ENCODE measurements at places on chromosomes 6 and 20.

DNA sequence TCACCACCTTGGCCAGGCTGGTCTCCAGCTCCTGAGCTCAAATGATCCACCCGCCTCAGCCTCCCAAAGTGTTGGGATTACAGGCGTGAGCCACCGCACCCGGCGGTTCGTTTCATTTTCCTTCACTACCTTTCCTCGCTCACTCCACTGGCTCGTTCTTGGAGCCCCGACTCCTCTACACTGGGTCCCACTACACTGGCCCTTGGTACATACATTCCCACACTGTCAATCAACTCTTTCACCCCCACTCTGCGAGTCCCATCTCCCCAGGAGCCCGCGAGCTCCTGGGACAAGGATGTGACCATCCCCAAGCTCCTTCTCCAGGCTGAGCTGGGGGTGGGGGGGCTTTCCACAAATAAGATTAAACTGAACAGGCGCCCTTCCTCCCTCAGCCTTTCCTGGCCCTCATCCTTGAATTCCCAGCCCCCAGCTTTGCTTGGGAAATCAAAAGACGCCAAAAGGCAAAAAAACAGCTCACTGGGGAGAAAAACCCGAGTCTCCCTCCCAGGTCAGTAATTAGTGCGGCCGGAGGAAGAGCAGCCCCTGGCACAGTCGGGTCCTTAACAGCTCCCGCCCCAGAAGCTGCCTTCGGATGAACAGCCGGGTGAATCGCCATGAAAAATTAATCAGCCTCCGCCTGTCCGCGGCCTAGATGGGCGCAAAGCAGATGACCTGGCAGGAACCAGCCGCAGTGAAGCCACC is 42.8 kb upstream of the LY86 start:
- DNase-seq, result no peak

DNA sequence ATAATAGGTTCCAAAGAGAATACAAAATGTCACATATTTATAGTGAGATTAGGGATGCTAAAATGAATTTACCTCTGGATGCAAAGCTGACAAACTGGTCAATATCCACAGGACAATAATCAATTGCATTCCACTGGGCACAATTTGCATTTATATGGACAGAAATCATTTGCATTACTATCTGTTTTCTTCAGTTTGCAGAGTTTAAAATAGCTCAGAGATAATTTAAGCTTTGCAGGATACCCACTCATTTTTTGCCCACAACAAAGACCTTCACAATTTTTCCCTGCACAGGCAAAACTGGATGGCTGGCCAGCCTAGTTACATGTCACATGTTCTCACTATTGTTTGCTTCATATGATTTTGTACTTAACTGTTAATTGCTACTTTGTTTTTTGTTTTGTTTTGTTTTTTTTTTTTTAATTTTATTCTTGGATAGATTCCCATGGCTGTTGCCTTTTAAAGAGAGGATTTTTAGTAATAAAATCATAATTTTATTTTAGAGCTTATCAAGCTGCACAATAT is 483.5 kb downstream of the UTRN start:
- DNase-seq, result no peak

GRCh38 chr20:59937150-59937549 is 3.0 kb downstream of the PPP1R3D start:
- no peak for DNase-seq

- no peak for DNase-seq
These were observed 14.1 kb downstream of the NFATC2 start for GRCh38 chr20:51528263-51529027.

DNA sequence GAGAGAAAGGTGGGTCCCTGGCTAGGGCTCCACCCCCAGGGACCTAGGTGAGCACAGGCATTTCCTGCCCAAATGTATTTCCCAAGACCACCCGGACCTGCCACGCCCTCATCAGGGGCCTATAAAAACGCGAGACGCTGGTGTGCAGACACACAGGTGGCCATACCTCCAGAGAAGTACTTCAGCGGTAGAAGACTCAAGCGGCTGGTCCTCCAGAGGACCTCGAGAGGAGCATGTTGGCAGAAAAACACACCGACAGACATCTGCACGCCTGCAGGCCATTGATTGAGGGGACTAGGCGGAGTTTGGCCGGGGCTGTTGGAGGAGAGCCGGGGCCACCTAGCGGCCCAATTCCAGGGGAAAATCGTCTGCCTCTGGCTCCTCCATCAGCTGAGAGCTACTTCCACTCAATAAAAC is 695.8 kb upstream of the MMS22L start:
- DNase-seq, result no peak

DNA sequence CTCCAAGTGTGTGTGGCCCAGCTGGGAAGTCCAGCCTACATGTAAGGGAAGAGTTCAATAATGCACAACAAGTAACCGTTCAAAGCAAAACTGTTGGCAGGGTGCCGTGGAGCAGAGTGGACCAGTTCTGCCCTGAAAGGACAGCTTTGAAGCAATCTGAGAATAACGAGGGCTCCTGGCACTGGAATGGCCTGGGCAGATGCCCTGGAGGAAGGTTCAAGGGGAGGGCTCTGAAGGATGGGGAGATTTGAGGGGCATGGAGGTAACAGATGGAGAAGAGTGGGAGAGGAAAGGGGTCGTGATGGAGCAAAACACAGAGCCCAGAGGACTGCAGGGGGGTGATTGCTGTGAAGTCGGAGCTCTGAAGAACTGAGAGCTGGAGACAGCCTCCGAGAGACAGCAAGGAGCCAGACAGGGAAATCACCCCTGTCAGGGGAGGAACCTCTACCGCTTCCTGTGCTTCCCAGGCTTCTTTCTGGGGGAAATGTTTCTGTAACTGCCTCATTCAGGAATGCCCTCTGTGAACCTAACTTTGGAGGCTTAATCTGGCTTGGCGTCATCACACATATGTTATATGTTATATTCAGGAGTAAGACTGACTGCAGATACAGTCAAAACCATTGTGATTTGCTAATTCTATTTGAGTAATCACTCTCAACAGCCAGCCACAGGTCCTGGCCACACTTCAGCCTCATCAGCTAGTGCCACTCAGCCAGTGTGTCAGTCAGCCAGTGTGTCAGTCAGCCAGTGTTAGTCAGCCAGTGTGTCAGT is 41.2 kb downstream of the ZC3H12D start:
- DNase-seq, result no peak

DNA sequence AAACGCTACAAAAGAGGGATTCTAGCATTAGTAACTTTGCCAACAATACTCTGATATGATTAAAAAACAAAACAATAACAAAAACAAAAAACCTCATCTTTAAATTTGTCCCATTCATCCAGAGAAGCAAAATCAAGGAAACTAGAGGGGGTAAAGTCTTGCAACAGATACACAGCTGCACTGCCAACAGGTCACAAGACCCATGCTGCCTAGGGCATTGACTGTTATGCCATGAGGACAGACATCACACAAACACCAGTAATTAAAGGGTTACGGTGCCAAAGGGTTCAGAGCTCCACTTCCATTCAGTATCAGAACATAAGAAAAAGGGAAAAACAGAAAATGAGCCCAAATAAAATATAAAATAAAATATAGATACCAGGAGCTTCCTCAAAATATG is 1.6 kb downstream of the TBC1D20 start:
- DNase-seq, result no peak

- no peak for DNase-seq
These were observed 256.0 kb downstream of the LY86 start for GRCh38 chr6:6844530-6844929.

DNA sequence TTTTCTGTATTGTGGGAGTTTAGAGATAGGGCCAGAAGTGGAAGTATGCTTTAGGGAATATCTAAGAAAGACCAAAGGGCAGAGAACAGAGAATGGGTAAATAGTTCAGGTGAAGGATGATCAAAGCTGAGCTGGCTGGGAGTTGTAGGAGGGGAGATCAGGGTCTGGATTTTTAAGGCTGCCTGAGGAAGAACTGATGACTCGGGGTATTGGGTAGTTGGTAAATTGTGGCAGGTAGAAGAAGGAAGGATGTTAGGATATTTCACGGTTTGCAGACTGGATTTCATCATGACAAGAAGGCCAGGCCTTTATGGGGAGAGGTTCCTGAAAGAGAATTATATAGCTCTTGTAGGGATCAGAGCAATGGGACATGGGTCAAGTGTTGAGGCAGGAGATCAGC is 492.9 kb downstream of the UTRN start:
- no peak for DNase-seq

DNA sequence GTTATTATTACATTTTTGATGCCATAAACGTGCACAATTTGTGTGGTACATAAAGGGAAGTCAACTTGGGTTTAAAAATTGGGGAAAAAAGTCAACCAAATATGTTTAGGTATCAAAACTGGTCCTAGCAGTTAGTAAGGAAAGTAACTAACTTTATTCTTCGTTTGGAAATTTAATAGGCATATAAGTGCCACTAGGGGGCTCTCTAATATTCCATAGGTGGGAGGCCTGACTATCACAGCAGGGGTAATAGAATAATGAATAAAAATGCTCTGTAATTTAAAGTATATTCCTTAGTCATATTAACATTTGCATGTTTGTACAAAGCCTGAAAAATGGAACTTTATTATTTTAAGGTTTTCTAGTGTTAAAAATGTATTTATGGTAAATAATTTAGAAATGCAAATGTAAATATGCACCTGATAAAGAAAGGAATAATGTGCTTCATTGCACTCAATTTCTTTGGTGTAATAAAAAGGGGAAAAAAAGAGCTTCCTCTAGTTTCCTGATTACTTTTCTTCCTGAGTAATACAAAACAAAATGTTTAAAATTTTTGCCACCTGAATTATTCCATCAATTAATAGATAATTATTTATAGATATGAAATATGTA is 125.7 kb upstream of the HDAC2 start:
- DNase-seq, result no peak

DNA sequence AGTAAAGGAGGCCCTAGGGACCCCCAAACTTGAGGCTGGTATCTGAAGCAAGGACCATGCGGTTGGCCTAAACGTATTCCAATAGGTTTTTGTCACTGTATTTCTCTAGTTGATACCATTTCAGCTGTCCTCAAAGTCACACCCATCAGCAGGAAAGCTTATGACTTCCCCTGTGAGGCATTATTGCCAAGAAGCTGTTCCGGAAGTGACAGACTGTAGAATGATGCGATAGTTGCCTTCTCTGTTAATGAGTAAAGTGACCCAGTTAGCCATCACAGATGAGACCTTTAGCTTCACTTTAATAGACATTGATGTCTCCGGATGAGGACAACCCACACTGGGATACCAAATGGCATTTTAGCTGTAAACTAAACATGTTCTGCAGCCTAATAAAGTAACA is 147.9 kb downstream of the RNGTT start:
- no peak for DNase-seq

DNA sequence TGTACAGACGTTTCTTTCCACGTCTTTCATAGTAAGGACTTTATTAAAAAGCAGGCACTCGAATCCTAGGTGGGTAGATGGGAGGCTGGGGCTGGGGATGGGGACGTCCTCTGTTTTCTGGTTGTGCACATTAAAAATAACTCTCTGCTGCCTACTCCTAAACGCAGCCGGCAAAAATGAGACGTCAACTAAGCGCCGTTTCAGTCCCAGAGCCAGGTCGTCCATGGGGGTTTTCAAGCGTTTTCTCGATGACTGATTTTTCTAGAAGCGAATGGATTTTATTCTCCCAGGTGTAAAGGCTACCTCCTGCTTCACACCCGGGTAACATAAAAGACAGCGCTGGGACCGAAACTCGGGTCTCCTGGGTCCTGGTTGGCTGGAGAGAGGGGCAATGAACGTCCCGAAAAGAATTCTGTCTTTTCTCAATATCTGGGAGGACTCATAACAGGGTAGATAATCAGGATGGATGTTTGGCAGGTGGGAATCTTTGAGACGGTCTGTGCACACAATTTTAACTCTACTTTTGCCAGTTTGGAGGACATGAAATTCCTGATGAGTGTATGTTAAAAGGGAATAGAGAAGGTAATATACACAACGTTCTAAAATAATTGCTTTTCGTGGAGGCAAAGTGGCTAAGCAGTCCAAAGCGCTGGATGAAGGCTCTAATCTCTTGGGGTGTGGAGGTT is 25.2 kb downstream of the GPX6 start:
- DNase-seq, result no peak

All from stimulated activated CD8-positive, alpha-beta memory T cell treated with anti-CD3 and anti-CD28 coated beads, Interleukin-7, amount 100 ng/mL, for 1 hour (primary cell).